Thyroid gland (tissue), 4 donors: ENCODE measurements at places on chromosomes 2 and 18. TPM values are rescaled to one million over a fixed set of nuclear protein-coding genes. Genes with fewer than 3 reads are reported as not detected.

GRCh38 chr2:160876029-160876428, 284.2 kb upstream of the TANK start:
- no peak for DNase-seq
- no peaks in the 10 kb centered on the region for H3K36me3 ChIP-seq
- no peak overlapping the region for H3K27ac ChIP-seq
- no peaks in the 10 kb centered on the region for H3K27me3 ChIP-seq
- H3K4me3 ChIP-seq = no peak overlapping the region
- H3K4me1 ChIP-seq = no peaks in the 10 kb centered on the region

Gene CYP27A1
- 9.0 TPM for total RNA-seq

Gene KCNG3
- total RNA-seq = not detected

DNA sequence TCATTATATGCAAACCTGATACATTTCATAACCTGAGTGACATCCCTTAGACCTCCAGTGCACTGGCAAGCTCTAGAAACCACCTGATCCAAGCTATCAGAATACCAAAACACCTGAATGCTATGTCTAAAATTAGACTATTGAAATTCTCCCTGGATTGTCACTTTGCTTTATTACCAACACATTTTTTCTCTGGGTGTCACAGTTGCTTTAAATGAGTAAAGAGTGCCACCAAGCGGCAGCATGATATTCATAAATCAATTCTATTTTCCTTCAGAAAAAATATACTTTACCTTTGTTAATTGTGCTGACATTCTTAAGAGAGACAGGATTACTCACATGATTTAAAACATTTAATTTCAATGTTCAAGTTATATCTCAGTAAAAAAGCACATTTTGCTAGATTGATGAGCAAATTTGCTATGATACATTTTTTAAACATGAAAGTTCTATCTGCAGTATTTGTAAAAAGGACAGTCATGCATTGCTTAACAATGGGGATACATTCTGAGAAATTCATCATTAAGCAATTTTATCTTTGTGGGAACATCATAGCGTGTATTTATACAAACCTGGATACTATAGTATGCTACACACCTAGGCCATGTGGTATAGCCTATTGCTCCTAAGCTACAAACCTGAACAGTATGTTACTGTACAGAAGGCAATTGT, 338.4 kb upstream of the SLC39A10 start:
- peak; percentile 15 for DNase-seq
- no peak overlapping the region for H3K4me3 ChIP-seq
- no peaks in the 10 kb centered on the region for H3K4me1 ChIP-seq
- H3K27me3 ChIP-seq = no peaks in the 10 kb centered on the region
- H3K27ac ChIP-seq = no peak overlapping the region

Gene B4GALT6
- 2.5 TPM for total RNA-seq

DNA sequence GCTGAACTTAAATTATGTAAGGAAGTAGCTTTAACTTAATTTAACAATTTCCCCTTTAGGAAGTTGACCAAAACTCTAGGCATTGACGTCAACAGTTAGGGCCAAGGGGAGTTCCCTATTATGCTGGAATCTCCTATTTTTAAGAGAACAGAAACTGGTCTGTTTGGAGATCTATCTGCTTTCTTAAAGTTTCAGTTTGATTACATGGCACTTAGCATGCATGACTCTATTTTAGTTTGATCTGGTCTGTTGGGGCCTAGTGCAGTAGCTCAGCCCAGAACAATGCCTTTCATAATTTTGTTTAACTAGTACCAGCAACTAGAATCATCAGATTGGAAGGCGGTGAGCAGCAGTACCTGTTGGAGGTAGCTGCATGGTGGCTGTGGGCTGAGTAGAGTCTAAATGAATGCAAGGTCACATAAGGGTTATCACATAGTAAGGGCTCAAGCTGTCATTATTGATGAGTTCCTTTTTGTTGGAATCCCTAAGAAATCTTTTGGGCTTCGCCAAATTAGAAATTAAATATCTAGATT, 60.5 kb upstream of the ZNG1B start:
- no peaks in the 10 kb centered on the region for H3K36me3 ChIP-seq
- H3K27me3 ChIP-seq = no peaks in the 10 kb centered on the region
- H3K27ac ChIP-seq = no peak overlapping the region
- no peak overlapping the region for H3K4me3 ChIP-seq
- no peak for DNase-seq

DNA sequence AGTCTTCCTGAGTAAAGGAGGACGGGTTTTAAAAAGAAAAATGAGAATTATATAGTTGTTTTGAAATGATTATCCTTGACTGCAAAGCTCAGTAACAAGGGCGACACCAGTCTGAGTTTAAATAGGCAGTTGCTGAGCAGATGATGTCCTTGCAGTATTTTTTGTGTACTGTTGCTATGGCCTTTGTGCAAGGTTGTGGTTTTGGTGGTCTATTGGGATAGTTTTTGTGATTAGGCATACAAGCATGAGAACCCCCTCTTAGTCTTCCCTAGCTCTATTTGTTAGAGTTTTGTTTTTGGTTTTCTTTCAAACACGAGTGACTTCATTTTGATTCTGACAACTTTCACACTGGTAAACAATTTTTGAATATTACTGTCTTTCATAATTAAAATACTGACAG, 64.1 kb downstream of the TAF4B start:
- no peaks in the 10 kb centered on the region for H3K4me1 ChIP-seq
- DNase-seq = no peak
- H3K4me3 ChIP-seq = no peak overlapping the region
- no peaks in the 10 kb centered on the region for H3K27me3 ChIP-seq
- H3K27ac ChIP-seq = no peak overlapping the region

DNA sequence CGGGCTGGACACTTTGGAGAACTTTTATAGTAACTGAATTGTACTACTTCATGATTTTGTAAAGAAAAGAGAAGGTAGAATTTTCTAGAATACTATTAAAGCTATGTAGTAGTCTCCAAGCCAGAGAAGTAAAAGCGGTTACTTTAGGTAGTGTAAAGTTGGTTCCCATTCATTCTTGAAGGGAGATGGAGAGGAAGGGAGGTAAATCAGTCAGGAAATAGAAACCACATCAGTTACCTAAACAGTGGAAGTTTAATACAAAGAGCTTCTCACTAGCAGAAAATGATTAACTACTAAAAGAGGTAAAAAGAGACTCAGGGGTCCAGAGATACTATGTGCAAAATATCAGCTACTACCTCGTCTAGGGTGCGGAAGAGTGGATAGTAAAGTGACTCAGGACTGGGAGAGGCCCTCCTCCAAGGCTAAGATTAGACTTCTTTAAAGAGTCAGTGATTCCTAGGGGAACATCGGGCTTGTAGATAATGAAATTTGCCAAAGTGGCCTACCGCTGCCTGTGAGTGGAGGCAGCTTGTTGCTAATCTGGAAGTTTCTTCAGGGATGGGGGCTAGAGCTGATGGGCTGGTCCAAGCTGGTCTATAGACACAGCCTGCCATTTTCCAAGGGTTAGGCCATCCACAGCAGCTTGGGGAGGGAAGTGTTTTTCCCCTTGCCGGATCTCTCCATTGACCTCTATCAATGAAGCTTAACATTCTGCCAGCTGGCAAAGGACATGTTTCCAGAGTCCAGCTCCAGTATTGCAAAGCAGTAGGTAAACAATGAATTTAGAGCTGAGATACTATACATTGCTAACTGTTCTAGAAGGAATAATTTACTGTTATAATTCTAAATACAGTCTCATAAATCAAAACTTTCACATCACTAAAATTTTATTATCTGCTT, 246.4 kb upstream of the BOD1L2 start:
- no peak for DNase-seq
- H3K27ac ChIP-seq = no peak overlapping the region
- H3K27me3 ChIP-seq = no peaks in the 10 kb centered on the region
- H3K36me3 ChIP-seq = no peaks in the 10 kb centered on the region

Gene SLC23A3
- 3.9 TPM for total RNA-seq

- H3K27me3 ChIP-seq = no peaks in the 10 kb centered on the region
- H3K4me3 ChIP-seq = no peak overlapping the region
- H3K36me3 ChIP-seq = no peaks in the 10 kb centered on the region
- H3K27ac ChIP-seq = no peak overlapping the region
- DNase-seq = no peak
These were observed 288.7 kb downstream of the AKAIN1 start for GRCh38 chr18:4908328-4908727.

Gene NBAS
- 57.1 TPM for total RNA-seq

- peak; percentile 87 for DNase-seq
- H3K36me3 ChIP-seq = peaks cover 28% of the 10 kb centered on the region
- H3K4me1 ChIP-seq = peaks cover 4% of the 10 kb centered on the region
- no peak overlapping the region for H3K4me3 ChIP-seq
- peak overlapping the region; percentile 8 for H3K27ac ChIP-seq
These were observed 9.3 kb downstream of the GGCX start for GRCh38 chr2:85551698-85552678.

Gene CYBRD1
- total RNA-seq = 490 TPM

- H3K36me3 ChIP-seq = peaks cover 15% of the 10 kb centered on the region
- H3K4me3 ChIP-seq = no peak overlapping the region
- H3K27me3 ChIP-seq = no peaks in the 10 kb centered on the region
- no peaks in the 10 kb centered on the region for H3K4me1 ChIP-seq
- DNase-seq = no peak
These were observed 11.9 kb downstream of the MSH2 start for GRCh38 chr2:47414682-47415458.

Gene MAB21L4
- not detected for total RNA-seq

GRCh38 chr2:201263779-201264178, 3.4 kb downstream of the CASP8 start:
- H3K27me3 ChIP-seq = no peaks in the 10 kb centered on the region
- H3K4me3 ChIP-seq = no peak overlapping the region
- peaks cover 12% of the 10 kb centered on the region for H3K4me1 ChIP-seq
- H3K36me3 ChIP-seq = no peaks in the 10 kb centered on the region
- no peak for DNase-seq
